ENCODE measurements at places on chromosomes 4 and X.

DNA sequence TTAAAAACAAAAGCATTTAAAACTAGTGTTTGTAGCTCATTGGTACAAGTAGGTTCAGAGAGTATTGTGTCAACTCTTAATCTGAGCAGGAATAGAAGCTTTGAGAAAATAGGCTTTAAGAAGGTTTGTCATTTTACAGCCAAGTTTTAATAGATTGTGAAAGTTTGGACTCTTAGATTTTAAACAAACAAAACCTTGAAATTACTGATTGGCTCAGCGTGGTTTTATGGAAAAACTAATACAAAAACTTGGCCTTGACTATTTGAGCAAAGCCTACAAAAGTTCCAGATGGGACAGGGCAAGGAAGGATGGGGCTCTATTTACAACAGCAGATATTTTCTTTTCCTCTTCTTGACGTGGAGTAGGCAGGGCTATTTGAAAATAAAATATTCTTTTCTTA lies 16.5 kb downstream of the ZFX start:
- DNase-seq = no peak

GRCh38 chr4:105837037-105837436 lies 58.2 kb upstream of the NPNT start:
- DNase-seq = no peak

GRCh38 chrX:11100281-11101035 lies 10.7 kb upstream of the HCCS start:
- DNase-seq = no peak

- DNase-seq = no peak
Observed at GRCh38 chr4:174672276-174672675, 150.0 kb upstream of the HPGD start.

- DNase-seq = no peak
Observed at GRCh38 chr4:184860018-184860779, 34.4 kb upstream of the ACSL1 start.

DNA sequence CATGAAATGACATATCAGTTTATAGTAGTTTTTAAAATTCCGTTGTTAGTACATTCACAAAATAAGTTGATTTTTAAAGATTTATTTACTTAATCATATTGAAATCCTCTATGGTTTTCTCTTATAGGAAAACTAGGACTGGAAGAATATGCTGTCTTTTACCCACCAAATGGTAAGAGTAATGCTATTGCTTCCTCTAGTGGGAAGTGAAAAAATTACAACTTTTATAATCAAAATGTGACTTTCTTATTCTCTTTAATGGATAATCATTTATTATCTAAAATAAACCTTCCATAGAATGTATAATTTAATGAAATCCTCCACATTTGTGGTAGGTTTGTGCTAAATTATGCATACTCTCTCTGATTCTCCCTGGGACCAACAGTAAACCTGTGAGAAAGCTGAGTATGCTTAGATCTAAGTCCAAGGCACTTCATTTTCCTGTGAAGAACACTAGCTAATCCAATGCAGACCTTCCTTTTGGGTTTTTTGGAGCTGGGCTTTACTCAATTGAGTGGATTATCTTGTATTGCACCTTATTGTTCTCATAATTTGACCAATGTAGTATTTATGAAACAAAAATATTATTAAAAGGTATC lies 136.2 kb downstream of the TBC1D19 start:
- no peak for DNase-seq

DNA sequence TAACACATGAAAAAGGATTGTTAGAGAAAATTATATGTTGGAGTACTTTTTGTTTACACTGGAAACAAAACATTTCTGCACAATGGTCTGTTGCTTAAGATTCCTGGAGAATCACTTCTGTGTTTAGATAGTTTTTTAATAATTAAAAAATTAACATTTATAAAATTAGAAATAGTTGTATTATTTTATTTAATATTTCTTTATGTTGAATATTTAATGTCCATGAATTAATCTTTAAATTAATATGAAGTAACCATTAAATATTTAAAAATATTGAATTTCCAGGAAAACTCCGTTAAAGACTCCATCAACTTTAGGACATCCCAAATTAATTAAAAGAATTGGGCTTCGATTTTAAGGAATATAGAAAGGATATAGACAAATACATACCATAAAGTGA lies 797.1 kb upstream of the GALNTL6 start:
- no peak for DNase-seq

DNA sequence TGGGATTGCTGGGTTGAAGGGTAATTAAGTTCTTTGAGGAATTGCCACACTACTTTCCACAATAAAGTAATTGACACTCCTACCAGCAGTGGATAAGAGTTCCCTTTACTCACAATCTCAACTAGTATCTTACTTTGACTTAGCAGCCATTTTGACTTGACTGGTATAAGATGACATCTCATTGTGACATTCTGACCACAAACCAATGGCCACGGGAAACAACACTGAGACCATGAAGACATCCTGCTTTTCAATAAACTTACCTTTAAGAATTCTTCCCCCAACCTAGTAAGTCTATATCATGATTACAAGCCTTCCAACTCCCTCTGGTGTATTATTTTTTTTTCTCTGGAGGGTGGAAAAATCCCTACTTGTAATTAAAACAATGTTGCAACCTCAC lies 66.9 kb upstream of the WDR1 start:
- no peak for DNase-seq

DNA sequence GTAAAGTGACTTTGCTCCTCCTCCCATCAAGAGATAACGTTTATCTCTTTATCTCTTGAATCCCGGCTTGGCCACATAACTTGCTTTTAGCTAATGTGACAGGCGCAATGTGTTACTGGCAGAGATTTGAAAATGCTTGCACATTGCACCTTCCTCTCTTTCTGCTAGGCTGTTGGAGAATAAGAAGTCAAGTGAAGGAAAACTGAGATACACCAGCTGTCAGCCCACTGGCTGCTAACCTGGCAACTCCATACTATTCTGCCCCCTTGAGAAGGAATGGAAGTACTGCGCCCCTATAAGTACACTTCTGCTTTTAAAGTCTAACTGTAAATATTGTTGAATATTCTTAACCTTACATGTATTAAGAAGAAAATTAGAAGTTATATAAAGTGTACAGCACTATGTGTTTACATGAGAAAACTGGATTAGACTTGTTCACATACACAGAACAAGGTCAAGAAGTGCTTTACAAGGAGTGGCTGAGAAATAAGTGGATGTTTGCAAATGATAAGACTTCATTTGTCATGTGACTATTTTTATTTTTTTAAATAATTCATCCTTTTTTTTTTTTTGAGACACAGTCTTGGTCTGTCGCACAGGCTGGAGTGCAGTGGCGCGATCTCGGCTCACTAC lies 424.5 kb upstream of the CTSO start:
- DNase-seq = no peak

GRCh38 chrX:16885628-16886027 lies 15.5 kb upstream of the RBBP7 start:
- no peak for DNase-seq

- DNase-seq = no peak
Observed at GRCh38 chr4:174707051-174707676, 121.9 kb downstream of the GLRA3 start.

DNA sequence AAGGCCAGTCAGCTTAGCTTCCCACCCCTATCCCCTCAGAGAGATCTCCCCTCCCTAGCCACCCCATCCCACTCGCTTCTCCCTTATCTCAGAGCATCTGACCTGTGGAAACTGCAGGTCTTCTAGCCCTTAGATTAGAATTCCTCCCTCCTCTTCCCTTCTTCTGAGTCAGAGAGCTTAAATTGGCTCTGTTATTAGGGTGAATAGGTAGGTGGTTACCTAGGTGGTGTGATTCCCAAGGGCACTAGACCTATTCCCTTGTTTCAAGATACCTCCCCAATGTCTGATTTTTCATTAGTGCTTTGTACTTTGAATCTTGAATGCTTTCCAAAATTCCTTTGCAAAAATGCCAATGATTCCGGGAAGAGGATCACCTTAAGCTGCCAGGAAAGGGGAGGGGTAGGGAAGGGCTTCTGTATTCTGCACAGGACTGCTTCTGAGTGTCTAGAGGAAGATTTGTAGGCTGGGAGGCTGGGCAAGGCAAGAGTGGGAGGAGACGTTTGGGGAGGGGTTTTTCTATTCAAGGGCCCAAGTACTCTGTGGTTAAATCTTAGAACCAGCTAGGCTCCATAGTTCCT lies 24.5 kb upstream of the MSN start:
- no peak for DNase-seq

DNA sequence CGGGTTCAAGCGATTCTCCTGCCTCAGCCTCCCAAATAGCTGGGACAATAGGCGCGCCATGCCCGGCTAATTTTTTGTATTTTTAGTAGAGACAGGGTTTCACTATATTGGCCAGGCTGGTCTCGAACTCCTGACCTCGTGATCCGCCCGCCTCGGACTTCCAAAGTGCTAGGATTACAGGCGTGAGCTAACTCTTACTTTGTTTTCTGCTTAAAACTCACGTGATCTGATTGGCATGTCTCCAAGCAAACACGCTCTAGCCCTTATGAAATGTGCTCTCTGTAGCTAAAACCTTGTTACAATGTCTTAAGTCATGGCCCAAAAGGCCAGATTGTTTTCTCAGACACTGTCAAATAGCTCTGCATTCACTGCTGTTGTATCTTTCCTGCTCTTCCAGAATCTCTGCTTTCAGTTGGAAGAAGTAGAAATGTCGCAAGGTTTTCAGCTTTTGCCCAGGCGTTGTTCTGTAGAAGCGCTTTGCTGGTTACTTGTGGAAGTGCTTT lies 39.7 kb upstream of the OGT start:
- DNase-seq = no peak

GRCh38 chr4:166895771-166896170 lies 338.5 kb downstream of the SPOCK3 start:
- DNase-seq = no peak

DNA sequence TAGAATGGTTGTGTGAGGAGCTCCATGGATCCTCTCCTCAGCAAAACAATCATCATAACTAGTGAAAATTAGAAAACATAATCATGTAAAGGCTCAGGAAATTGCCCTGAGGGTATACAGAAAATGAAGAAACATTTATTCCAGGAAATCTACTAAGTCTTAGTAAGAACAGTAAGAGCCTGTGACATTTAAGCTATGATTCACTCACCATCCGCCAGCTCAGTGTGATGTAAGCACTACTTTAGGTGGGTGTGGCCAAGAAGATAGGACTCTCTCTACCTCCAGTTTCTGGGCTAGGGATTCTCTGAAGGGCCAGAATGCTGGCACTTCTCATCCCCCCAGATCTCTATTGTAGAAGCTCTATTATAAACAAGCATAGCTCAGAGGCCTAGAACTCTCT lies 147.5 kb downstream of the DLG3 start:
- no peak for DNase-seq

DNA sequence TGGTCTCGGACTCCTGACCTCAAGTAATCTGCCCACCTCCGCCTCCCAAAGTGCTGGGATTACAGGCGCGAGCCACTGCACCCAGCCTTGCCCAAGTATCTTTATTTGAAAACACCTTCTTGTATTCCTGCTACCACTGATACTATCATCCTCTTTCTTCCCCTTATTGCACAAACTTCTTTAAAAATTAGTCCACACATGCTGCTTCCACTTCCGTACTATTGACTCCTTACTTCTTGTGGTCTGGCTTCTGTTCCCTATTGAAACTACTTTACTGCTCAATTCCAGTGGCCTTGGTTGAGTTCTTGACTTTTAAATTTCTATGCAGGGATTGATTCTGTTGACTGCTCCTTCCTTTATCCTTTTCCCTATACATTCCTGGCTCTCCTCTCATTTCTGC lies 38.8 kb downstream of the MTM1 start:
- no peak for DNase-seq

DNA sequence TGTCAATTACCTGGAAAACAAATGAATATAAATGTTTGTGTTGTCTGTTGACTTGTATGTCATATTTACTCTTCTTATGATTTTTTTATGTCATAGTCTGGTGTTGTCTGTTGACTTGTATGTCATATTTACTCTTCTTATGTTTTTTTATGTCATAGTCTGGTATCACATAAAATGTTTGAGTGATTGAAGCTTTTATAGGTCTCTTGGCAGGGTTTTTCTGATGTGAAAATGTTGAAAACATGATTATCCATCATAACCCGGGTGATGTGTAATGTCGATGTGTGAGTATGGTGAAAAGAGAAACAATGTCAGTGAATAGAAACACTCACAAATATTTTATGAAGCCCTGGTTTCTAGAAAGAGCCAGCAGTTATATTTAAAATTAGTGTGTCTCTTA lies 335.7 kb downstream of the BMPR1B start:
- DNase-seq = no peak

DNA sequence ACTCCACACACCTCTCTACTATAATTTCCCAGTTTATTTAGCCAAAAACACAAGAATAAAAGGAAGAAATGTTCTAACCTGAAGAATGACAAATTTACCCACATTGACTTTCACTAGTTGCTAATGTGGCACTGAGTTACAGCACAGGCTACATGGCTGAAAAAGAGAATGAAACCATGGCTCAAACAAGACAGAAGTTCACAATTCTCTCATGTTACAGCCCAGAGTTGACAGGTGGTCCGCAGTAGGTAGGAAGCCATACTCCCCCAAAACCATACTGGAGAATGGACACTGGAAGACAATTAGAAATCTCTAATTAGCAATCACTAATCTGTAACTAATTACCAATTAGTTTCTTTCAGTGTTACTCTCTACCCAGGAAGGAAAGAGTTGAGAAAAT lies 170.8 kb downstream of the ADGRA3 start:
- DNase-seq = no peak

DNA sequence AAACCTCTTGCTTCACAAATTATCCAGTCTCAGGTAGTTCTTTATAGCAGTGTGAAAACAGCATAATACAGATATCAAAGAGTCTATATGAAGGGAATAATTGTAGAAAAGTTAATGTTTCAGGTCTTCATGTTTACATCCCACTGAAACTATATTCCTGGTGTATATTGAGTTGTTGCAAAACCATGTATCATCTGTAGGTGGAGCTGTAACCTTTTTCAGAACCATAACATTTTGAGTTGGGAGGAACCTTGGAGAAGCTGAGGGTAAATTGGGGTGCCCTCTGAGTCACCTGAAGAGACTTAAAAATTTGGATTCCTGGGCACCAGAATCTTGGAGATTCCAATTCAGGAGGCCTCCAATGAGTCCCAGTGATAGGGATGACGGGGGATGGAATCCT lies 51.9 kb upstream of the TAPT1 start:
- DNase-seq = no peak

GRCh38 chr4:19399001-19399400 lies 852.7 kb upstream of the SLIT2 start:
- DNase-seq = no peak

- no peak for DNase-seq
Observed at GRCh38 chr4:132266374-132266773, 882.7 kb upstream of the PCDH10 start.

DNA sequence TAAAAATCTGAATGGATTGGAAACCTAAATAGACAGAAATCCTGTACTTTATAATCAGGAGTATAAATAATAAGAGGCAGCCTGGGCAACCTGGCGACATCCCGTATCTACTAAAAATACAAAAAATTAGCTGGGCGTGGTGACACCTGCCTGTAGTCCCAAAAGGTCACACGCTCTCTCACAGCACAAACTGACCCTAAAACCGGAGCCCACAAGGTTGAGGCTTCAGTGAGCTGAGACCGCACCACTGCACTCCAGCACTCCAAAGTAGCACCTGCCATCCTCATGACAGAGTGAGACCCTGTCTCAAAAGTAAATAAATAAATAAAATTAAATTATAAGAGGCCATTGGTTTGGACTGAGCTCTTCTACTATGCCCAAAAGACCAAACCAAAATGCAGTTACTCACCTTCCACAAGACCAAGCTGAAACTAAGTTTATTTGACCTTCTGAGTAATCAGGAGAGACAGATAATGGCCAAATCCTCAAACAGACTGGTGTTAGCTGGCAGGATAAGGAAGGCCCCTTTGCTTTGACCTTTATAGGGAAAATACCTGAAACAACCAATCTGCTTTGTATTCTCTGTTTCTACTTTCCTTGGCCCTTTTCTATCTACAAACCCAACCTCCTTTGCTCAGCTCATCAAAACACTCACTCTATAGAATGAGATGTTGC lies 3.2 kb upstream of the GRSF1 start:
- no peak for DNase-seq
